ENCODE measurements at places on chromosomes 12 and 14.

DNA sequence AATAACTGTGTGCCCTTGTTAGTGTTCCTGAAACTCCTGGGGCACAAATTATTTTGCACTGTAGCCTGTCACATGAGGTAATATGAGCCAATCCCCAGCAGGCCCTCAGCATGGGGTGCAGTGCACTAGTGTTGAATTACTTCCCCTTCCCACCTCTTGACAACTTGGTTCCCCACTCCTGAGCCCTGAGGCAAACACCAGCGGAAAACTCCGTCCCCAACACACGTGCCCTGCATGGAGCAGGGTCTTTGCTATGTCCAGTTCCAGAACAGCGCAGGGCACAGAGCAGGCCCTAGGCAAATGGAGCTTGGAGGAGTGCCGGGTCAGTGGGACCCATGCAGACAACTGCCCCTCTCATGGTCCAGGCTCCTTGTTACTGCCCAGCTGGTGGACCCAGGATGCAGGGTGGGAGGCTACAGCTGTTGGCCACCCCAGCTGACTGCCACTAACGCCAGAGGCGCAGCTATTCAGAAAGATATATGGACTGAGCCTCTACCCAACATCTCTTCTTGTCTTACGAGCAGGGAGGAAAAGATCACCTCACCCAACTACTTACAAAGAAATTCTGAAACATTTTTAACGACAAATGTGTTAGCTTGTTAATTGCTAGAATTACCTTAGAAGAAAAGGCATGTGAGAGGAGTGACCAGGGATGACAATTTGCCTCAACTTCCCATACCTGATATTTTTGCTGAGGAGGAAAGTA lies 71.6 kb downstream of the NT5DC3 start:
- DNase-seq: no peak

GRCh38 chr14:66268802-66269334 lies 217.3 kb upstream of the CCDC196 start:
- DNase-seq: no peak

DNA sequence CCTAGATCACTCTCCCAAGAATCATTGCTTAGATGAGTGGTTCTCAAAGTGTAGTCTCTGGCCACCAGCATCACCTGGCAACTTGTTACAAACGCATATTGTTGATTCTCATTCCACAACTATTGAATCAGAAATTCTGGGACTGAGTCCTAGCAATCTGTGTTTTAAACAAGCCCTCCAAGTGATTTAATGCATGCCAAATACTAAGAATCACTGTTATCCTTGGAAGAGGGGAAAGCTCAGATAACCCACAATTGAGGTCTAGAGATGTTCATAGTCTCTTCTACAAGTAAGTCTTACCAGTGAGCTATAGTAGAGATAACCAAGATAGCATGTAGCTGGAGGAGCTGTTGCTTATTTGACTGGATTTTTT lies 666.6 kb downstream of the DIO2 start:
- DNase-seq: no peak

DNA sequence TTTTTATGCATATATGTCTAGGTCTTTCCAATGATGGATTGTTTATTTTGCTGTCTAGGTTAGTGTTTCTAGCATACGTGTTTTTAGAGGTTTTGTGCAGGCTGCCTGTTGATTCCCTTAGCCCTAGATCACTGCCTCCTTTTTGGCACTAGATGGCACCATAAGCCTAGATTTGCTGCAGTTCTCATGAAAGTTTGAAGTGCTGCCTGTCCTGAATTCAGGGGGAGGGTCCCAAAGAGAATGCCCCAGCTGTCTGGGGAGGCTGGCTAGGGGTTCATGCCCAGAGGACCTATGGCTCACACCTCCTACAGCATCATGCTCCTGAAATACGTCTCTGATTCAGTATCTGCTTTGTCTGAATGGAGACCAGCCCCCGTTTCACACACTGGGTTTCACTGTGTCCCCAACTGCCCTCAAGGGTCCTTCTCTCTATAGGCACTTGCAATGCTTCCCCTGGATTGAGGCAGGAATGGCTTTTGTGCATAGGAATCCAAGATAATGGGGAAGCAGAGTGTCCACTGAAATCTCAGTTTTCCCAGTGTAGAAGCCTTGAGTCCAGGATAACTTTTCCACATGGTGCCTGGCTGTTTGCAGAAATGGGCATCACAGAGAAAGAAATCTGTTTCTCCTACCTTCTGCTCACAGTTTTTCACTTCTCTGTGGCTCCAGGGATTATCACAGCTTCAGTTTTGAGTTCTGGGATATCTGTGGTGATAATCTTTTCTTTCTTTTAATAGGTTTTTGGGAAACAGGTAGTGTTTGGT lies 14.2 kb upstream of the TXNRD1 start:
- no peak for DNase-seq

Measured in mesothelial cell of epicardium (in vitro differentiated cells).